ENCODE measurements at places on chromosomes 3 and 15.

DNA sequence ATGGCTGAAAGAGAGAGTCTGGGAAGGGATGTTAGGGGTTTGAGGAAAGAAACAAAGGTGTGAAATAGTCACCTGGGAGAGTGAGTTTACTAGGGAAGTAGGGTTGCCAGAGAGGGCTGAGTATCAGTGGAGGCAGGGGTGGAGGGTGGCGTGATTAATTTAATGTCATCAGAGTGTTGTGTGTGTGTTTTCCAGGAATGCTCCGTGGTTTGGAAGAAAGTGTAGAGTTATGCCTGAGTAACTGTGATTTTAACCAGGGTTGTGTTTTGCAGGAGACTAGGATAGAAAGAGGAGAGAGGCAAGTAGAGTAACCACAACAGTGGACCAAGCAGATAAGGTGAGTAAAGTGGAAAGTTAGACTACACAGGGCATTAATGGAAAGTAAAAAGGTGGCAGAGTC is 27.2 kb downstream of the PLD1 start:
- DNase-seq = no peak

DNA sequence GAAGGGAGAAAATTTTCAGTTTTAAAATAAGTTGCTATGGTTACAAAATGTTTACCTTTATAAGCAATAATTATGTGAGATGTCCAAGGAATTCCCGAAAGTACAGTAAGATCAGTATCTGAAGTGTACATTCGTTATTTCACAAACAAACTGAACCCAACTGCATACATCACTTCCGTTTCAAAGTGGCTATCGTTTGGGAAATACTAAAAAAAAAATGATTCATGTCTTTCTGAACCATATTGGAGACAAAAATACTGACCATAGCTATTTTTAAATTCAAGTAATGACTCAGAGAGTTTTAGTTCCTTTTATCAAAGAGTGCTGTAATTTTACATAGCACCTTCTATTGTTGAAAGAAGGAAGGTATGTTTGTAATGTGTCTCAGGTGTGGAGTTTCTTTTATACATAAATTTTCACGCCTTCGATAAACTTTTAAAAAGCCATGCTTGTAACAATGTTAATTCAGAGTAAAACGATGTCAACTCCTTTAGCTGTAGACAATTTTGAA is 8.0 kb upstream of the ANKRD28 start:
- DNase-seq = no peak

DNA sequence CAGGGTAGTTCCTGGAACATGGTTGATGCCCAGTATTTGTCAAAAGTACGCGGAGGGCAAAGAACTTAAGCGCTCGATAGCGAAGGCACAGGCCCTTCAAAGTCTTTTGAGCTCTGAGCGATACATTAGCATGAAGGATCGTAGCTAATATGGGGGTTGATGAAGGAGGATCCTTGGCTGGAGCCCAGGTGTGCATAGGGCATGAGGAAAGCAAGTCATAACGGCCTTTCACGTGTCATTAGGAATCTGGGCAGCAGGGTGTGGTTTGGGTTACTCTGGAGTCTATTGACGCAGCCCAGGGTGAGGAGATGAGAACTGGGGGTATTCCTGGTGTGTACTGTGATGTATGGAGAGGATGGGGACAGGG is 31.7 kb downstream of the SPINK8 start:
- no peak for DNase-seq

GRCh38 chr3:39385456-39386090 is 2.4 kb downstream of the SLC25A38 start:
- no peak for DNase-seq

- DNase-seq = no peak
Measured at GRCh38 chr3:119598410-119599098, 869 bp downstream of the PLA1A start.

DNA sequence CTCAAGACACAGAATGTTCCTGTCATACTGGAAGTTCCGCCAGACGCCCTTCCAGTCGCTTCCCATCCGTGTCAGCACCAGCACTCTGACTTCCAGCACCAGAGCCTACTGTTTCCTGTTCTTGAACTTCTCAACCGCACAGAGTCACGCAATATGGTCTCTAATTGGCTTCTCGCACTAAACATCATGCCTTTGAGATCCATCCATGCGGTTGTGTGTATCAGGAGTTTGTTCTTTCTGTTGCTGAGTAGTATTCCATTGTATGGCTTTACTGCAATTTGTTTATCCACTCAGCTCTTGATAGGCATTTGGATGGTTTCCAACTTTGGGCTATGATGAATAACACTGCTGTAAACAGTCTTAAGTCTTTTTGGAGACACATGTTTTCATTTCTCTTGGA is 112.1 kb downstream of the LRRK1 start:
- no peak for DNase-seq

DNA sequence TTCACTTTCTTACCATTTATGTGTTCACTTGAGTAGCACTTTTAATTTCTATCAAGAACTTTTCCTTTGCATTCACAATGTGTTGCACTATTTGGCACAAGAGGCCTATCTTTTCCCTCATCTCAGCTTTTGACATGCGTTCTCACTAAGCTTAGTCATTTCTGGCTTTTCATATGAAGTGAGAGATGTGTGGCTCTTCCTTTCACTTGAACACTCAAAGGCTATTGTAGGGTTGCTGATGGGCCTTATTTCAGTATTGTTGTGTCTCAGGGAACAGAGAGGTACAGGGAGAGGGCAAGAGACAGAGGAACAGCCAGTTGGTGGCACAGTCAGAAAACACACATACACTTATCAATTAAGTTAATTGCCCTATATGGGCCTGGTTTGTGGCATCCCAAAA is 127.4 kb upstream of the MLF1 start:
- no peak for DNase-seq

- no peak for DNase-seq
Measured at GRCh38 chr3:22361521-22361920, 610.5 kb upstream of the ZNF385D start.

DNA sequence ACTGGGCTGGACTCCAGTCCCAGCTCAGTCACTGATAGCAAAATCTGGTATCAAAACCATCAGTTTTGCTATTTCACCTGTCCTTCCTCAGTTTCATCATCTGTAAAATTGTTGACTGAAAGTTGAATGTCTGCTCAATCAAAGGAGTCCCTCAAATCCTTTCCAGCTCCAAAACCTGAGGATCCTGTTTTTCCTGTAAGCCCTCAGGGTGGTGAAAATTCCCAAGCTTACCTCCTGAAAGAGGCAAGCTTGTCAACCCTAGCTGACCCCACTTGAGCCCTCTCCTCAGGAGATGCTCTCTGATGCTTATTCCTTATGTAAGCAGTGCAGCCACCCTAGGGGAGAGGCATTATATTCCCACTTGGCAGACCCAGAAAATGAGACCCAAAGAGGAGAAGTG is 82.6 kb downstream of the HMG20A start:
- DNase-seq = no peak

DNA sequence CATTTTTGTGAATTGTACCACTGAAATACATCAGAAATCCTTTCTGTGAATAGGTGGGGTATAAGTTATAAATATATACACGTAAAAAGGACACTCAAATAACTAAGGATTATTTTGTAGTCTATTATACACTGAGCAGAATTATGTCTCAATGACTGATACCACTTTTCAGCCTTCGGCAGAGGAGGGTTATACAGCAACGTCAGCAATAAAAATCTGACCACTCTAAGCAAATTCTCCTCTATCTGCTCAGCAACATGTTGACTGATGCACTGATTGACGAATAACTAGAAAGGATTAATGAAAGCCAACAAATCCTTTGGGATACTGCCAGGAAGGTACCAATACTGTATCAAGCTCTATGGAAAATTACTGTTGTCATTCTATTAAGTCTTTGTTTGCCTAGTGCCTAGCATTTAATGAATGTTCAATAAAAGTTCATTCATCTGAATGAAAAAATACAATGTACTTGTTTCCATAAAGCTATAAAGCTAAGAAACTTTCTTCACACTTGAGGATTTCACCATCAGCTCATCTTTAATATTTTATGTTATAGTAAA is 5.2 kb downstream of the ARPP19 start:
- no peak for DNase-seq

GRCh38 chr3:8705575-8705974 is 28.0 kb upstream of the CAV3 start:
- no peak for DNase-seq
